ENCODE measurements at places on chromosomes 7 and 10.

GRCh38 chr7:14754631-14755030, 147.9 kb downstream of the DGKB start:
- DNase-seq, result peak; percentile 65

- DNase-seq, result no peak
These were observed 5.6 kb upstream of the STK32C start for GRCh38 chr10:132313305-132313704.

GRCh38 chr10:51770709-51771108, 71.3 kb upstream of the CSTF2T start:
- DNase-seq, result no peak

- peak; percentile 24 for DNase-seq
These were observed 187.2 kb upstream of the CSTF2T start for GRCh38 chr10:51886438-51887068.

DNA sequence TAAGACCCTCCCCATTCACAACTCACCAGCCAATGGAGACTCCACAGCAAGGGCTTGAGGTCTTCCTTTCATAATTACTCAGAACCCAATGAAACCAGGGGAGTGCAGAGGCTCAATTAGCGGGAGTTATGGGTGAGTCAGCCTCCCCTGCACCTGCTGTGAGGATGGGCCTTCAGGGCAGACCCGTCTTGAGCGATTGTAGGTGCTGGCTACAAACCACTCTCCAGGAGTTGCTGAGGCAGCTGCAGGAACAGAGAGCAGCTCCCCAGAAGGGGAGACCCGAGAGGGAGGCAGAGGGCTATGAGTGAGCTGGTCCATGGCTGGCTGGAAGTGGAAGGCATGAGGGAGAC, 58.5 kb upstream of the SORCS3 start:
- DNase-seq, result peak; percentile 67

- no peak for DNase-seq
These were observed 151.5 kb downstream of the LRRTM3 start for GRCh38 chr10:67077376-67077775.

GRCh38 chr10:133336577-133337369, at the start of gene CALY:
Gene CALY (minus strand): TSS chr10:133336896. CDS start chr10:133328989, 7,907 bp downstream.
- no peak for DNase-seq

DNA sequence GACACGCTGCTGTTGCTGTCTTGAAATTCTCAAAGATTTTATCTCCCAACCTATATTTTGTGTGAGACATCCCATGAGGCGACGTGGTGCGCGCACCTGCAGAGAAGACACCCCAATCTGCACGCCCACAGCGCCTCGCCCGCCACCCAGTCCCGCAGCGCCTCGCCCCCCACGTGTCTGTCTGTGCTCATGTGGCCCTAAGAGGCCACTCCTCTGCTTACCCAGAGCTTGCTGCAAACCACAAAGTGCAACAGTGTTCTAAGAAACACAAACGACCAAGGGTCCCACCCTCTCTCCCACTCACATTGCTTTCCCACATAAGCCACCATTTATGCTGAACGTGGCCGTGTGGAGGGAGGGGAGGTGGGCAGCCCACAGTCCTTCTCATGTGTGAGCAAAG, 287.2 kb downstream of the PTPRN2 start:
- no peak for DNase-seq

- DNase-seq, result no peak
These were observed 19.7 kb upstream of the NKX6-2 start for GRCh38 chr10:132805599-132805998.

GRCh38 chr7:44116087-44116788, 7.1 kb downstream of the POLD2 start:
- no peak for DNase-seq

DNA sequence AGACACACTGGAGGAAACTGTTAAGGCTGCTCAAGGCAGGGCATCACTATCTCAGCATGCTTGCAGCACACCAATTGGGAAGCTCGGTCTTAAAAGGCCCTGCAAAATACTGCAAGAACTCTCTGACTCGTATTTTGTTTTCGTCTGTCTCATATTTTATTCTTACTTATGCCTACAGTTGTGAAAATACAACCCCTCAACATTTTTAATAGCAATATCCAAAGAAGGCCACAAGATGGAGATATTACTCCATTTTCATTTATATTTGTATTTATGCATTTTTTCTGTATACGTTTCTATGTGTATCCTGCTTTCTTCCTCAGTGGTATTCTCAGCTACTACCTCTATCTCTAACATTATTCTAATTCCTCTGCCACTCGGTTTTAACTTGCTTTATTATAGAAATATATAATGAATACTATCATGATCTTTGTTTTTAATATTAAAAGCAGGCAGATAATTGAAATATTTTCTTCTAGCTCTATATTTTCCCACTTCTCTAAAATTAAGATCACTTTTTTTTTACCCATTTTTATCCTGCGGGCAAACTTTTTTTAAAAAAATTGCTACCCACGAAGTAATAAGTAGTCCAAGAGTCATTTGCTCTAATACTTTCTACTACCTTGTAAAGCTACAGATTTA, 10.0 kb downstream of the DNAJC1 start:
- peak; percentile 52 for DNase-seq

DNA sequence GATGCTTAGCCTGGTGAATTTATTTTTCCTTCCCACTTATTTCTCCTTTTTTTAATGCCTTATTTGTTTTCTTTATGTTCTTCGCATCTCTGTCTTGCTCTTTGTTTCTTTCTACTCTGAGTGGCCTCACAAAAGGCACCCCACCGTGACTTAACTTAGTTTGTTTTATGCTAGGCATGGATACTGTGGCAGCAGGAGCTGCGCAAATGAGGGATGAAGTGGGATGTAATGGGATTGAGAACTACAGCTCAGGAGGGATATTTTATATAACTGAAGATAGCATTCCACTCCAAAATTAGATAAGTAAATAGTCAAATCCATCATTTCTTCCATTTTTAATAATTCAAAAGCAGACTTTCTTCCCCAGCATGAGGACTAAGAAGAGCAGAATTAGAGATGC, 1.7 kb upstream of the CACNA2D1 start:
- DNase-seq, result no peak

DNA sequence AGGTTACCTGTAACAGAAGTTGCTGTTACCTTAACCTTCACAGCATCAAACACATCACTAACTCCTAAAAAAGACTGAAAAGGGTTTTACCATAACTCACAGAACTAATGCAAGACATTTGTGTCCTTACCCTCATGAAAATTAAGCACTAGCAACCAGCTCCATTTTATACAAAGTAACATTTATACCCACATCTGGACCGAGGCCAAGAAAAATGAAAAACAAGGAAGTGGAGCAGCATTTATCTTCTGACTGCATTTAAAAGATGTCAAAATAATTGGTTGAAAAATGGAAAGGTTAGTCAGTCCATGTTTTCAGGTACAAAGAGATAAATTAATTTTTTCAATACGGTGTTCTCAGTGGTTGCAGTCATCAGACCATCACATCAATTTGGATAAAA, 3.1 kb upstream of the RBP4 start:
- DNase-seq, result no peak

- peak; percentile 11 for DNase-seq
These were observed 553.8 kb downstream of the TFEC start for GRCh38 chr7:115476671-115477181.

DNA sequence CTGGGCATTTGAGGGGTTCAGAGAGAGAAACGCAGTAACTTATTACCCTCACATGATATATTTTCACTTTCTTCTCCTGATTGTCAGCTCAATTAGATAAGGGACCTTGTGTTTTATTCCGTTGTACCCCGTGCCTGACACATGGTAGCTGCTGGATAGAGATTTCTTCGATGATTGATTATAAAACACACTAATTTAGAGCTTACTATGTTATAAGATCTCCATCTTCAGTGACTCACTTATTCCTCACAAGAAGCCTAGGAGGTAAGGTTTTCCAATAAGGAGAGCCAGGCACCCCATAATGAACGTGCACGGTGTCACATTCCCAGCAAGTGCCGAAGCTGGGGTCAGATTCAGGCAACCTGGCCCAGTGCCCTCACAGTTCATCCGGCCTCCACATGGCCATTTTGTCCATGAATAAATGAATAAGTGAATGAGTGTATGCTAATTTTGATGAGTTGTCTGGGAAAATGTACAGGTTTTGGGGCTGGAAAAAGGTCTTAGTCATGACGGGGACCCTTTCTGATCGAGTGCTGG, 138.1 kb upstream of the CDCA7L start:
- DNase-seq, result peak; percentile 24

GRCh38 chr7:75993689-75994387, 557 bp downstream of the TMEM120A start:
- peak; percentile 60 for DNase-seq

DNA sequence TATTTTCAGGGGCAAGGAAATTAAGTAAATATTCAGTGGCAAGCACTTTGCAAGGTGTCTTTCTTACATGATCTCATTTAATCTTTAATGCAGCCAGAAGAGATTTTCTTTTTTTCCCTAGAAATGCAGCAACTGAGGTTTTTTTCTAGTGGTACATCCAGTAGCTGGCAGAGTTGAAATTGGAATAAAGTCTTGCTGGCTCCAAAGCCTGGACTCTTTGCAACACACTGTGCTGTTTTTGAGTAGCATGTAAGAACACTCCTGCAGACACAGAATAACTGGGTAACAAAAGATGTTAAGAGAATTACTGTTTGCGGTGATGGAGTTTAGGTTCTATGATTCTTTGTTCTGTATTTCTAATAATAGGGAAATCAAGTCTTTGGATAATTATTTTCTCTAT, 123.6 kb downstream of the PON1 start:
- no peak for DNase-seq

- no peak for DNase-seq
These were observed 155.4 kb downstream of the ZPBP start for GRCh38 chr7:49937608-49938007.

DNA sequence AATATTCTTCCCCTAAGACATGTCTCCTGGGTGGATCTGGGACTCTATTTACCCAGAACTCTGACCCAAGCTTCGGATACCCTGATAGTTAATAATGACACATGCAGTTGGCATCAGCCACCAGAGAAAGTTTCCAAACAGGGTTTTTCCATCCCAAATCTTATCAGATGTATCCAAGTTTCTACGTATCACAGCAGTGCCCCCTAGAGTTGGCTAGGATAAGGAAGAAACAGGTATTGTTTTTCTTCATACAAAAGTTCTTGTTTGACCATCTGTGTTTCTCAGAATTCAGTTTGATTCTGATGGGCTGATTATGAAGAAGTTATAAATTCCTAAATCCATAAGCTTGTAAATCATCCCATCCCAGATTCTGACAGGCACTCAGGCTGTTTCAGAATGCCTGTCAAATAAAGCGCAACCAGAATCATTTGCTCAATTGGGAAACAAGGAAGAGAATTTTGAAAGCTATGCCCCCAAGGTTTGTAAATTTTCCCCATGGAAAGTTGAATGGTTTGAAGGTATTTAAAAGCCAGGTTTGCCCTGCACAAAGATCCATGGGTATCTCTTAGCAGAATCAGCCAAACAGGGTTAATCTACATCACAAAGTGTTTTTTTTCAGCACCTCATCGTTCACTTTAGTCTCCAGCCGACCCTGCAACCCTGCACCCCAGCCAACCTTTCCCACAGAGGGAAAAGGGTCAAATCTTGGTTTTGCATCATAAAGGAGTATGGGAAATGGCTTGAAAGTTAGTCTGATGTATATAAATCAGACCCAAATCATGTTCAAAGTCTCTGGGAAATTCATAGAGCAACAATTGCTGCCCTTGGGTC, 47.4 kb downstream of the NRAP start:
- peak; percentile 33 for DNase-seq

DNA sequence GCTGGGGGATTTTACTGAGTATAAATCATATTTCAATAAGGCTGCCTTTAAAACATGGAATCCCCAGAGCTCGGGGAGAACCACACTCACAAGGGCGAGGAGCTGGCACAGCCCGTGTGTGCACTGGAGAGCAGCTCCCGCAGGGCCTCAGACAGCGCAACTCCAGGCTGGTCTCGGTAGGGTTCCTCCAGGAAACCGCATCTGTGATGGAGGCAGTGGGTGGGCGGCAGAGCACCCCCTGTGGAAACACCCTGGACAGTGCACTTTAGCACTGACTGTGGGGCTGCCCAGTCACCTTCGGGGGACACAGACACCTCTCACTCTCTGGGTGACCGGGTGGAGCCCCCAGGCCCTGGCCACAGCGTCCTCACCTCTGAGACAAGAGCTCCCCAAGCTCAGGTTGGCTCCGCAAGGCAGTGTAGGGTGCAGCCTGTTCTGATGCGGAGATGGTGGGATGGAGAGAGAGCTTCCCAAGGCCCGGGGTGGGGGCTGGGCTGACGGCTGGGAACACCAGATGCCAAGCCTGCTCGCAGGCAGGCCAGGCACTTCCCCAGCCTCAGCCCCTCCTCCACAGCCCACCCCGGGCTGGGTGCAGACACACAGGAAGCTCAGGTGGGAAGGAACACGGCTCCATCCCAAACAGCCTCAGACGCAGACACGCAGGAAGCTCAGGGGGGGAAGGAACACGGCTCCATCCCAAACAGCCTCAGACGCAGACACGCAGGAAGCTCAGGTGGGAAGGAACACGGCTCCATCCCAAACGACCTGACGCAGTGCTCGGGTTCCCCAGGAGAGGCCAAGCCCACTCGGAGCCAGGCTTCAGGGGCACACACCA, 224.4 kb downstream of the MAD1L1 start:
- no peak for DNase-seq
